Breast epithelium (tissue), 4 donors: ENCODE measurements at places on chromosomes 12 and 14.
A peak's percentile ranks its signal among the peaks of the same experiment; 100 is the strongest.

DNA sequence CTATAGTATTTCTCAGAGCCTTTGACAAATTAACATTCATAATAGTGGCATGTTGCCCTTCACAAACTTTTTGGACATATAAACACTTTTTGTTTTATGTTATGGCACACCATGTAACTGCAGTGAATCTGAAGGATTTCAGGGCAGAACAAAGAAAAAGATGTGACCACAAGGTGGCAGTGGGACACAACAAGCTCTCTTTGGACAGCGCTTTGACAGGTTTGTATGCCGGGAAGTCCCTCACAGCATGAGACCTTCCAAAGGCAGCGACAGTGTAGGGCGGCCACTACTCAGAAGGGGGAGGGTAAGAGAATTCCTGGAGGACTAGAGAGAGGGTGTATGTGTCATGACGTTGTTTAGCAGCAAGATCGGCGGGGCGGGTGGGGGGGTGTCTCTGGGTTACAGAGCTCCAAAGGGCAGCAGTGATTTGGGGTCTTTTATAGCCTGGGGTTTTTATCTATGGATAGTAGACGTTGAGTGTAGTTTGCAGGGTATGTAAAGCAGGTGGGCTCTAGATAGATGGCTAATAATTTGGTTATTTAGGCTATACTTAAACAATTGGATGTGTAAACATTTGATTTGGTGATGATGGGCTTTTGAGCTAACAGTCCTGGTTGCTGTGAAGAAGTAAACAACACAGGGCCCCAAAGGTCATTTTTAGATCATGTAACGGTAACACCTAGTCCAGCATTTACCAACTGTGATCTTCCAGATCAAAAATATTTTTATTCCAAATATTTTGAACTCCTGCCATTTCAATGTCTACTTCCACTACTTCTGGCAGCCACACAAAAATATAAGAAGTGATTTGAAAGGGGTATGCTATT lies 22.9 kb downstream of the ETFBKMT start:
- DNase-seq, result peak; percentile 27

- peak; percentile 88 for DNase-seq
Measured at GRCh38 chr12:53052419-53053217, 2.8 kb downstream of the TNS2 start.

- no peak for DNase-seq
Measured at GRCh38 chr14:31920989-31921650, 156.0 kb upstream of the ARHGAP5 start.

DNA sequence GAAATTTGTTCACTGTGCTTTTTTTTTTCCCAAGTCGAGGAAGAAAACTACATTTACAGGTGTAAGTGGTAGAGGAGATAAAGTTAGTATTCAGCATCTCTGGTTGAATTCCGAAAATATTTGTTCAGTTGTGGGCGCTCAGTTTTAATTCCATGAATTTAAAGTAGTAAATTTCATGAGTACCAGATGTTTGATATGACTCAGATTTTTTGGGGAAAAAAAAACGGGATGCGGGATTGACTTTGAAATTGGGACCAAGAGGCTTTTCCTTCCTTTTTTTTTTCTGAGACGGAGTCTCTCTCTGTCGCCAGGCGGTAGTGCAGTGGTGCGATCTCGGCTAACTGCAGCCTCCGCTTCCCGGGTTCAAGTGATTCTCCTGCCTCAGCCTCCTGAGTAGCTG lies 1.6 kb downstream of the TULP3 start:
- no peak for DNase-seq

GRCh38 chr12:124704619-124705018 lies 137.2 kb upstream of the NCOR2 start:
- DNase-seq, result no peak

GRCh38 chr12:30423330-30423729 lies 272.3 kb downstream of the IPO8 start:
- DNase-seq, result no peak

GRCh38 chr14:98754343-98755020 lies 517.5 kb downstream of the BCL11B start:
- DNase-seq, result no peak

- DNase-seq, result no peak
Measured at GRCh38 chr12:115708801-115709200, 568.7 kb downstream of the MED13L start.

DNA sequence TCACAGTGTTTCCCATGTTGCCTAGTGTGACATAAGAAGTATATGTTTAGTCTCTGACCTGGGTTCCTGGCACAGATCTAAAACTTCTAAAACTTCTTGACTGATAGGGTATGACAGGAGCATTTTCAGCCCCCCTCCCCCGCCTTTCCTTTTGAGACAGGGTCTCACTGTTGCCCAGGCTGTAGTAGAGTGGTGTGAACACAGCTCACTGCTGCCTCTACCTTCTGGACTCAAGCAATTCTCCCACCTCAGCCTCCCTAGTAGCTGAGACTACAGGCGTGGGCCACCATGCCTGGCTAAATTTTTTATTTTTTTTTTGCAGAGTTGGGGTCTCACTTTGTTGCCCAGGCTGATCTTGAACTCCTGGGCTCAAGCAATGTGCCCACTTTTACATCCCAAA lies 421.1 kb upstream of the RGS6 start:
- no peak for DNase-seq

- no peak for DNase-seq
Measured at GRCh38 chr12:89351489-89352241, 636 bp downstream of the DUSP6 start.

GRCh38 chr14:64410084-64410774 lies 22.1 kb downstream of the MTHFD1 start:
- DNase-seq, result no peak

DNA sequence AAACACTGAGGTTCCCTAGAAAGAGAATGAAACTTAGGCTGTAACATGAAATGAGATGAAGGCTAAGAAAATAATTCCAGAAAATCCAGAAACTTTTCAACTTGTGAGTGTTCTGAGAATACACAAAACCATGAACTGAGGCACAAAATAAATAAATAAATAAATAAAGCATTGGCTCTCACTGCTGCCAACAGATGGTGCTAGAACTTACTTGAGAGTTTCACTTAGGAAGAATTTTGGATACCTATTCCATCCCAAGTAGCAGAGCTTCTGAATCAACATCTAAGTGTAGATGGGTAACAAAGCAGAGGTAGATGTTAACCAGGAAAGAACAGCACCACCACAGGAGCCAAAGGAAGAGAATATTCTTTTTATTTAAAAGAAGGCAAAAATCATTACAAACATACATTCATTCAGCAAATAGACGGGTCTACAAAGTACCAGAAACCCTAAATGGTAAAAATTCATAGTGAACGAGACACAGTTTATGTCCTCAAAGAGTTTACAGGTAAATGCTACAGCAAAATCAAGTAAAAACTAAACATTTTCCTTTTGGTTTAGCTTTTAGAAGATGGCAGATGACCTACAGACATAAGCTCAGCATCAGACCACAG lies 16.7 kb downstream of the EPS8 start:
- no peak for DNase-seq

- no peak for DNase-seq
Measured at GRCh38 chr12:125579916-125580315, 514.7 kb downstream of the AACS start.

- DNase-seq, result no peak
Measured at GRCh38 chr14:32201816-32202490, at the start of gene RNU6-7. Gene RNU6-7 (plus strand): TSS chr14:32202045.

- no peak for DNase-seq
Measured at GRCh38 chr14:21647380-21647779, 6.3 kb upstream of the OR4E2 start.

GRCh38 chr14:36579573-36580140 lies 2.8 kb downstream of the NKX2-8 start:
- DNase-seq, result no peak

- DNase-seq, result no peak
Measured at GRCh38 chr14:23285530-23286019, 357 bp downstream of the HOMEZ start.

DNA sequence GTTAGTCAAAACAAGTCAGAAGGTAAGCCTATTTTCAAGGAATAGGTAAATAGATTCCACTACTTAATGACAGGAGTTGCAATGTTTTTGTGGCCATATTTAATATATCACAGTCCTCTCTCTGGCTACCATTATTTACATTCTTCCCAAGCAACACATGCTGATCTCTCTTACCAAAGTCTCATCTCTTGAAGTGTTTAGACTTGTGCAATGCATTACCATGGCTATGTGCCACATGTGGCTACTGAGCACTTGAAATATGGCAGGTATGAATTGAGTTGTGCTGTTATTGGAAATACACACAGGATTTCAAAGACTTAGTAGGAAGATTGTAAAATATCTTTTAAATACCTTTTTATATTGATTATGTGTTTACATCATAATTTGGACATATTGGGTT lies 262.4 kb upstream of the PDE3A start:
- no peak for DNase-seq

GRCh38 chr12:127174881-127175280 lies 1092.1 kb upstream of the TMEM132C start:
- DNase-seq, result no peak

DNA sequence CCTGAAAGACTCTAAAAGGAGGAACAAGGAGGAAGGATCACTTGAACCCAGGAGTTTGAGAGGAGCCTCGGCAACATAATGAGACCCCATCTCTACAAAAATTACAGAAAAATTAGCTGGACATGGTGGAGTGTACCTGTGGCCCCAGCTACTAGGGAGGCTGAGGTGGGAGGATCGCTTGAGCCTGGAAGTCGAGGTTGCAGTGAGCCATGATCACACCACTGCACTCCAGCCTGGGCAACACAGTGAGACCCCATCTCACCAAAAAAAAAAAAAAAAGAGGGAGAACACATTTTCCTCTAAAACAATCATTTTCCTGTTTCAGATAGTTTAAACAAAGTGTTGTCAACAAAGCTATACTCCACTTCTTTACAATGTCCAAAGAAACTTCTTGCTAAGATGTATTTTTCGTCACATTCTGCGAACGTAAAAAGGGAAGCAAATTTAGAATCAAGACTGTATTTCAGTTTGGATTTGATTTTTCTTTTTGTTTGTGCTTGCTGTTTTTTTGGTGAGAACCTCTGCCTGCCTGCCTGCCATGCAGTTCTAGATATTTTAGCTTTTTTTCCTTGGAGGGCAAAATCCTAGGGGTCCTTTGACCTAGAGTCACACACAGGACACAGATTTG lies 5.1 kb downstream of the HCAR1 start:
- DNase-seq, result no peak

DNA sequence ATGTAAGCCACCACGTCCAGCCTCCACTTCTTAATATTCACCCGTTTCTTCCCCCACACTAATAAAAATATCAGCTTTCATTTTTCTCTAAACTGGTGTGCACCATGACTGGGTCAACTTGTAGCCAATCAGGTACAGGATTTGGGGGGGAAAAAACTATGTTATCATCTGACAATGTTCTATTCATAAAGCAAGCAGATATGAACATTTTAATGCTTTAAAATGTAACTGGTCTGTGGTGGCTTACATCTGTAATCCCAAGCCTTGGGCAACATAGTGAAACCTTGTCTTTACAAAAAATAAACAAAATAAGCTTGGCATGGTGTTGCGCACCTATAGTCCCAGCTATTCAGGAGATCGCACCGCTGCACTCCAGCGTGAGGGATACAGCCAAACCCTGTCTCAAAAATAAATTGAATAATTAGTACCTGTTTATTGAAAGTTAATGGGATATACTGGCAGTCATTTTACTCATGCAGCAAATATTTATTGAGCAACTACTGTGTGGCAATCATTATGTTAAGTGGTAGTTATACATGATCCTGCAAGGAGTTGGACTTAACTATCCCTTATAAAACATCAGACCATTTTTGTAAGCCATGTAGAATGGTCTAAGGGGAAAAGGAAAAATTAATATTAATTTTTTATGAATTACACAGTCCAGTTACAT lies 15.3 kb upstream of the ITPR2 start:
- DNase-seq, result no peak

DNA sequence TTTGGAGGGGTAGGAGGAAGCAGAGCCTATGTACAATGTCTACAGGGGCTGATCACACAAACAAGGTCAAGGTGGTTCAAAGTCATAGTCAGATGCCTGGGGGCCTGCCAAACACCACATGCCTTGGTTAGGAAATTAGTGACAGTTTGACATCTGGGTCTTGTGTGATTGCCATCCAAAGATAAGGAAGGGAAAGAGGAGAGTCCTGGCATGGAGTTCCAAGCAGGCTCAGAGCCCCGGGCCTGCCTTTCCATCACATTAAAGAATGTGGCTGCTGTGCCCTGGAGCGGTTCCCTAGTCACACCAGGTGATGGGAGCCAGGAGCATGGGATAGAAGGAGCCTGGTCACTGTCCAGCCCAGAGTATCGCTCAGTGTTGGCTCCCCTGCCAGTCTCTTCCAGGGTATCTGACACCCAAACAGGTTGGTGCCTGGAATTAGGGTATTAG lies 53.6 kb upstream of the BCL2L14 start:
- DNase-seq, result no peak

GRCh38 chr12:60842181-60842580 lies 1246.4 kb downstream of the SLC16A7 start:
- DNase-seq, result no peak

DNA sequence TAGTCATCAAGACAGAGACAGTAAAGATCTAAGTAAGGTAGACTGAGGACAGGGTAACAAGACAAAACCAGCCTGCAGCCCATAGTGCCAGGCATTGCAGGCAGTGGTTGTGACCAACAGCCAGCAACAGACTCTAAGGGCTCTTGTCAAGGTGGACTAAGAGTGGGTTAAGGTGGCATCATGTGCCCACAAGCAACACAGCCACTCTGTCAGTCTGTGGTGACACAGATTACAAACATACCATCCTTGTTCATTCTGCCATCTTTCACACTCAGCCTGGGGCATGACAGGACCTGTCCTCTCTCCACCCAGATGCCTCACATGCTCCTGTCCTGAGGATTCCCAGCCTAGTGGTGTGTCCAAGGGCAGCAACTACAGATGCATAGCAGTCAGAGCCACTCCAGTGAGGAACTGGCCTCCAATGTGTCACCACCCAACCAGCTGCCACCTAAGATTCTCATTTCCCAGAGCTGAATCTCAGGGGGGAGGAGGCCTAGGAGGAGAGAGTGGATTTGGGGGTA lies 28.3 kb downstream of the VDR start:
- peak; percentile 58 for DNase-seq

DNA sequence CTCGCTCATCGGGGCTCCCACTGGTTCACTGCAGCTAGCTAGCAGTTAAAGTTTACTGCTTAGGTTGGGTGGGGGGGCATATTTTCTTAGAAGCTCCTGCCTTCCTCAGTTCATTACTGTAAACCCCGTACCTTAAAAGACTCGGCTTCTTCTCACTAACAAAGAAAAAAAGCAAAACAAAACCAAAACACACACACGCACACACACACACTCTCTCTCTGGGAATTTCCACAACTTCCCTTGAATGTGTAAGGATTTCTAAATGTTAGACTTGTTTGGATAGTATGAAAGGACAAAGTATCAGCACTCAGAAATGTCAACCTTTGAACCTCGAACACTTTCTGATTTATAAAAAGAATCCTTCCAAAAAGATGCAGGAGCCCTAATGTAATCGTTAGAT lies 927 bp downstream of the PTHLH start:
- no peak for DNase-seq

DNA sequence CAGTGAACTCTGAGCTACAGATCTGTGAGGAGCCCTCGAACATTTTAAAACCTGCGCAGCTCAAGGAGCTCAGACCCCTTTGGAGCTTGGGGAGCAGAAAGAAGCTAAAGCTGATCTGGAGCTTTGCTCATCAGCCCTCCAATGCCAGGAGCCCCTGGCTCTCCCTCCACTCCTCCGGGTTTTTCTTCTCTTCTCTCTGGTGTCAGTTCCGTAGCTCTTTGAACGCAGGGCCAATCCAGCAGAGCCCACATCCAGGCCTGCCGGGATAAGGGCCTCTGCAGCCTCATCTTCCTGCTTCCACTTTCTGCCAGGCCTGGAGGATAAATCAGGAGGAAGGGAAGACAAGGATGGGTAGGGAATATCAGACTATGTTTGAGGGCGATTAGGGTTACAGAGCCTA lies 6.0 kb downstream of the HOXC4 start:
- no peak for DNase-seq

- DNase-seq, result no peak
Measured at GRCh38 chr12:131783915-131784541, 44.2 kb upstream of the MMP17 start.
